LoVo (cell line): ENCODE measurements at places on chromosomes 6 and 20.

DNA sequence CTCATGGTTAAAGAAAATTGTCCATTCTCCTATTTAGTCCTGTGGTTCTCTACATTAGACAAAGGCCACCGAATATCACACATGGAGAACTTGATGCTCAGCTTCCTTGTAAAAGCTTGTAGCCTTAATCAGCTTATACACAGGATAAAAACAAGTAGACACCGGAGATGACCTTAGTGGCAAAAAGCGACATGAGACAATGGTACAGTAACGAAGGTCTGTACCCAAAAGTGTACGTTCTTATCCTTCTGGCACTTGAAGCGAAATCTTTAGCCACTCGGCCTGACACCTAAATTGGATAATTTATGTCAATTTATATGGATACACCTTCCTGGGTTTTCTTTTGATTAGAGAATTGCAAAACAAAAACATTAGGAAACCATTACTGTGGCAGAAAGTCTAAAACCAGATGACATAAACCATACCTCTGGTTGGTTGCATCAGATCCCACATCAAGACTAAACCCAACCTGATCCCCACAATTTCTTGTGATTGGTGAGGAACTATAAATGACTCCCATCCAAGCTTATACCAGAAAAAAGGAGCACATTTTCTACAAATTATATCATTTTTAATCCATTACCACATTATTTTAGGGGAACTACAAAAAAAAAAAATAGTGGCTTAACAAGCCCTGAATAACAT, 6.1 kb downstream of the RBM39 start:
- no peak for DNase-seq

- DNase-seq = no peak
Measured at GRCh38 chr20:44800391-44801046, 9.8 kb downstream of the RIMS4 start.

DNA sequence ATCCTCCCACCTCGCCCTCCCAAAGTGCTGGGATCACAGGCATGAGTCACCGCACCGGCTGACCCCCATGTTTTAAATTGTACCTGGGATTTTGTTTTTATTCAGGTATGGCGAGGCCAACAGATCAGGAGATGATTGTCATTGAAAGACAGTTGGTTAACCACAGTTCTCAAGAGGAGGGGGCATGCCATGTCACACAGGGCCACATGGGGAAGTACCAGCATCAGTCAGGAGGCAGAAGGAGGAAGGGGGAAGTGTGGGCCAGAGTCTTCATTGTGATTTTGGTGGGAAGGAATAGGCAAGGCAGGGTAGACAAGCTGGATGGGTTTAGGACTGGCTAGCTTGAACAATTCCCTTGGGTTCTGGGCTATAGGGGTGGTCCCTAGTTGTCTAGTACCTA, 9.9 kb upstream of the MMP9 start:
- DNase-seq = no peak

DNA sequence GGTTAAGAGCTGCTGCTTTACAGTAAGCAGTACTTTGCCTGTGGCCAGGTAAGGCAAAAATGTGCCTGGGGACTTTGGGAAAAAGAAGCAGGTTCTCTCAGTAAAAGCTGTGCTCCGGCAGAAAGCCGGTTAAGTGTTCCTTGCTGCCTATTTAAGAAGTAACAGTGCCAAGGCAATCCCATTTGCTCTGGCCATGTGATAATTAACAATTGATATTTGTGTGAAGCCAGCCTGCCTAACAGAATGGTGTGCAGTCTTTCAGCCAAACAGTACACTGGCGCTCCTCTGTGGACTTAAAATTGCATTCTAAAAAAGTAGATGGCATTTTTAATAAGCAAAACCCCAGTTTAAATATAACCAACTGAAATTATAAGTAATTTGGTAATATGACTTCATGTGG, 430.3 kb downstream of the PLCB1 start:
- no peak for DNase-seq

- DNase-seq = peak; percentile 7
Measured at GRCh38 chr20:36745234-36745926, 510 bp downstream of the NDRG3 start.

GRCh38 chr6:34108176-34108575, 37.7 kb downstream of the GRM4 start:
- no peak for DNase-seq

GRCh38 chr6:36984581-36985416, 1.2 kb downstream of the MTCH1 start:
- no peak for DNase-seq

GRCh38 chr6:24107294-24107693, 18.7 kb upstream of the NRSN1 start:
- no peak for DNase-seq

GRCh38 chr6:13455552-13455966, 31.8 kb downstream of the GFOD1 start:
- DNase-seq = no peak

DNA sequence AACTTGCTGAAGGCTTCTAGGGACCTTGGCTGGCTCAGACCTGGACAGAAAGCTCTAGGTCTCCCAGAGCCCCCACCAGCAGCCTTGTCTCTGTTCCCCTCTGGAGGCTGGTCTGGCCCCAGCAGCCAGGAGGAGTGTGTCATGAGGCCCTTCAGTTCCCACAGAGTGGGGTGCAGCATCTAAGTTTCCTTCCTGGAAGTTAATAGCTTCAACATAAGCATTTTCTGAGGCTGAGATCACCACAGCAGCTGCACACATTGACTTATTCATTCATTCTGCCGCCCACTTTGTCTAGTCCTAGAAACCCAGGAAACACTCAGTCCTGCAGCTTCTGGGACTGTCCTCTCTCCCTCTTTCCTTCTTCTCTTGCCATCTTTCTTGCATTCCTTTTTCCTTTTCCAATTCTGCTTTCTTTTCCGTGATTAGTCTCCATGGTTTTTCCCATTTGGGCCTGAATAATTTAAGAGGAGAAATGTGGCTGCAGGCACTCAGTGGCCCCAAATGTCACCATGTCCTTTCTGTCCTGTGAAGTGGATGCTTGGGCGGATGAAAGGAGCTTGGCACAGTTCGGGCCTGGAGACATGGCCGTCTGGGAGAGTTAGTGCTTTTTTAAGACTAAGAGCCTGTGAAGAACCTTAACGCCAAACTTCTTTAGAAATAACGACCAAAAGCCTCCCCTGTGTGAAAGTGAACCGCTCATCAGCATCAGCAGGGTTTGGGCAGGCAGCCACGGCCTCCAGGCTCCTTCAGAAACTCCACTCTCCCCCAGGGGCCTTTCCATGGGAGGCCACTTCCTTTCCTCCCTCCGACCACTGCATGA, 31.0 kb upstream of the PCMTD2 start:
- DNase-seq = no peak

- no peak for DNase-seq
Measured at GRCh38 chr20:63376283-63377250, 15.4 kb upstream of the CHRNA4 start.

- no peak for DNase-seq
Measured at GRCh38 chr6:119894811-119895210, 545.2 kb upstream of the MAN1A1 start.

DNA sequence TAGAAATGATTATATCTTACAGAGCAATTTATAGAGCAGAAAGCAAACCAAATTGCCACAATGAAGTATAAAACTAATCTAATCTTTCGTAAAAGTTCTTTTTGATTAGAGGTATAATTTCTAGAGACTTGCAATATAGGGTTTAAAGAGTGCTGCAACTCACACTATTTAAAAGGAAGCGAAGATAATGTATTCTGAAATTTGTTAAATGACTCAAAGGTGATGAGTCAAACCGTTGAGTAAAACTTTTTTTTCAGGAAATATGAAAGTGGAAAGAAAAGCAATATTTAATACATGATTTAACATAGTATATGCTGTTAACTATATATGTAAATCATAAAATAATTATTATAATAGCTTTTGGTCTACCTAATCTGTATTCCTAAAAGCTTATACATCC, 133.6 kb downstream of the SYNE1 start:
- DNase-seq = no peak

DNA sequence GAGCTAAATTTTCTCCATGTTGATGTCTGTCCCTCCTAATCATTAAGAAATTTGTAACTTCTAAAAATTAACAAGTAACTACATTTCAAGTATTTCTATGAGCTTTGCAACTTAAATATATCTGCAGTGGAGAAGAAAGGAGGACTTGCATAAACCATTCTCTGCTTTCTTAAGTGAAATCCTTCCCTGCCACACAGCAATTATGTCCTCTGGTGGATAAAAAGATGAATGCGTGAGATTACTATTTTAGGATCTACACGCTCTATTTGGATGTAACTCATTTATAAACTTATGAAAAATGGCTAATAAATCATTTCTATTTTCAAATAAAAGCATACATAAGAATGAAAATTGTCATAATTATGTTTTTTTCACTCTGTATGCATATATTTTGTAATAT, 338.0 kb upstream of the PTCHD4 start:
- no peak for DNase-seq

GRCh38 chr6:134161041-134161440, 108.6 kb upstream of the SLC2A12 start:
- no peak for DNase-seq

- DNase-seq = no peak
Measured at GRCh38 chr6:137845460-137845859, 21.6 kb upstream of the TNFAIP3 start.

- DNase-seq = no peak
Measured at GRCh38 chr6:134619789-134620188, 301.9 kb upstream of the SGK1 start.

GRCh38 chr6:169490830-169491229, 211.0 kb downstream of the WDR27 start:
- no peak for DNase-seq

- peak; percentile 5 for DNase-seq
Measured at GRCh38 chr6:135054226-135054568, 425 bp downstream of the HBS1L start.

- DNase-seq = no peak
Measured at GRCh38 chr20:51059862-51060261, 37.0 kb upstream of the KCNG1 start.

DNA sequence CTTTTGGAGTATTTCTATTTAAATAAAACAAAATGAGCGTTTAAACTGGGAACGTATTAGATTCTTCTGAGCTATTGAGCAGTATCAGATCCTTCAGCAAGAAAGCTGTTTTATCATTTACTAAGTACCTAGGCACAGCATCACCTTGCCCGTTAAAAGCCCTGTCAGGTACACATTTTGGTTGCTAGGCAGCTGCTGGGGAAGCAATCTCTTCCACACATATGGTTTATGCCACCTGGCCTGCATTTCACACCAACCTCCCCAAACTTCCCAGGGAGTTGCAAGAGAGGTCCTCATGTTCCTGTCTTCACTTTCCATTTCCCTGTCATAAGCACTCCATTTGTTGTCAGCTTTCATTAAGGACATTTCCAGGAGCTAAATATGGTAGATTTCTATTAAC, 400.1 kb downstream of the PLCB1 start:
- no peak for DNase-seq

- peak; percentile 26 for DNase-seq
Measured at GRCh38 chr6:7139835-7140470, 32.2 kb downstream of the RREB1 start.

GRCh38 chr6:44006123-44006871, 121.0 kb downstream of the MRPL14 start:
- DNase-seq = no peak
